ENCODE measurements at places on chromosomes 5 and 9. TPM values are rescaled to one million over a fixed set of nuclear protein-coding genes. Genes with fewer than 3 reads are reported as not detected.

DNA sequence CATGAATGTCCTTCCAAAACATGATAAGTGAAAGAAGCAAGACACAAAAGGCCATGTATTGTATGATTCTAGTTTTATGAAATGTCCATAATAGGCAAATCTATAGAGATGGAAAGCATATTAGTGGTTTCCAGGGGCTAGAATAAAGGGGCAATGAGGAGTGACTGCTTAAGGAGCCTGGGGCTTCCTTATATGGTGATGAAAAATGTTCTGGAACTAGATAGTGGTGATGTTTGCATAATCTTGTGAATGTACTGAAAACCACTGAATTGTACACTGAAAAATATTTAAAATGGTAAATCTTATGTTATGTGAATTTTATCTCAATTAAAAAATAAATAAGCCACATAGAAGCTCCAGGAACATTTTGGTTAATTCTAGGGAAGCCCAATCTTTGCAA, 144.4 kb upstream of the ANKRD55 start:
- no peak for DNase-seq

GRCh38 chr9:6692881-6693361, 47.4 kb upstream of the GLDC start:
- DNase-seq, result no peak

- DNase-seq, result no peak
These were observed 5.1 kb downstream of the NFIB start for GRCh38 chr9:14308853-14309145.

NDUFAF2 gene
- total RNA-seq, result 33.8 TPM

ZBED3 gene
- 0.49 TPM for total RNA-seq

All from activated T-helper 1 cell treated with anti-CD3 and anti-CD28 coated beads, Interleukin-12 subunit alpha, Interleukin-12 subunit beta, Interleukin-2, Interleukin-4 antibody, amounts not matched to agents 30 ng/mL and 10 ng/mL and 1 ng/mL, durations not matched to agents 14 hours and 24 hours and 36 hours (primary cell).